ENCODE measurements at places on chromosomes 3 and 15.

- DNase-seq = no peak
Observed at GRCh38 chr15:77720173-77720572, 87.5 kb upstream of the LINGO1 start.

- DNase-seq = no peak
Observed at GRCh38 chr3:174618368-174619080, 240.6 kb upstream of the NAALADL2 start.

- no peak for DNase-seq
Observed at GRCh38 chr3:68958932-68959331, 26.6 kb upstream of the TAFA4 start.

GRCh38 chr3:139468399-139468798, 7.9 kb downstream of the RBP2 start:
- DNase-seq = no peak

- no peak for DNase-seq
Observed at GRCh38 chr15:98342911-98343310, 305.4 kb upstream of the IGF1R start.

DNA sequence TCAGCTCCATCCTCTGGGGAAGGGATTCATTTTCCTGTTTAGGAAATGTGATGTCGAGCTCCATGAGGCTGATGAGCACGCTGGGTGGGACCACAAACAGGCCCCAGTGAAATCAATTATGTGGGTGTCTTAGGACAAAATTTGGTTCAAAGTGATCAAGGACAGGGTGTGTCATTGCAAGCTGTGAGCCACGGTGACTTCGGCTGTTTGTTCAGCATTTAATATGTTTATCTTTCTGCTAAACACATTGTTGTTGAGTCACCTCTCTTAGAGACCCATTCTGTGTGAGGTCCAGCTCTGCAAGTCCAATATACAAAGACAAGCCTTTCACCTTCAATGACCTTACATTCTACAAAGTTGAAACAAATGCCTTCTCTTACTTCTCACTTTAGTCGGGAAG, 41.3 kb downstream of the SSR3 start:
- DNase-seq = no peak

DNA sequence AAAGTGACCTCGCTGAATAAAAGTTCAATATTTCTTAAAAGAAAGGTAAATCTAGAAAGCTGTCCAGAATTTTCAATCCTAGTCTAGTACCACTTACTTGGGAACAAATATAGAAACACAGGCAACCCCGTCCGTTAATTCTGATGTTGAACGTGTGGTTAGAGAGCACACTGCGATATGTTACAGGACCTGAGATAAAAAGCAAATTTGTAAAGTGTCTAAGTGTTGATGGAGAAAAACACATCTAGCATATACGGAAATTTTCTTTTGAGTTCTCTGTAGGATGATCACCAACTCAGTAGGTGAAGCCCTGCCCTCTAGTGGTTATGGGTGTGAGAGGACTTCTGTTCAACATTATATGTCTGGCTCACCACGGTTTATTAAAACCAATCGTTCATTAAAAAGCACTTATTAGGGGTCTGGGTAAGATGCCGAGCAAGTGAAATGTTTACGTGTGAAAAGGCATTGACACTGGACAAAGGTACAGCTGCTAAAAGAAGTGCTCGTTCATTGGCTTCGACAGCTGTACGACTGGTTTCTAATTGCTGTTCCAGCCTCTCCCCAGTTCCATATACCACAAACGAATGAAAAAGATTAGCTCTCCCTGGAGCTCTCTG, 1.0 kb upstream of the ATP2C1 start:
- DNase-seq = peak; percentile 93

DNA sequence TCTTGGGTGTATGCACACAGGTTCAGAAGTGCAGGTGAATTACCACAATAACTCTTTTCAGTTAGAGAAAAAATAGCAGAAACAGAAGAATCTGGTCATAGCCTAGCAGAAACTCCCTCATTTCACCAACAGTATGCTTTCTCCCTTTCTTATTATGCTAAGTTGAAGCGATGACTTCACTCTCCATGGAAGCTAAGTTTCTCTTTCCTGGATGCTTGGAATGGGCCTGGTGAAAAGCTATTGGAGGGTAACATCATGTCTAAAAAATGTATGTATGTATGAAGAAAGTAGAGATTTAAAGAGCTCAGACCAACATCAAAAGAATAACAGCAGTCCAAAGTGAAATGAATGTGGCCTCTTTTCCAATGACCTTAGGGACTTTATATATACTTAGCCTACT, 145.5 kb downstream of the TIGIT start:
- no peak for DNase-seq

GRCh38 chr15:39934397-39935071, 619 bp downstream of the EIF2AK4 start:
- DNase-seq = no peak

GRCh38 chr15:62624547-62625378, 417.8 kb upstream of the TPM1 start:
- DNase-seq = no peak

DNA sequence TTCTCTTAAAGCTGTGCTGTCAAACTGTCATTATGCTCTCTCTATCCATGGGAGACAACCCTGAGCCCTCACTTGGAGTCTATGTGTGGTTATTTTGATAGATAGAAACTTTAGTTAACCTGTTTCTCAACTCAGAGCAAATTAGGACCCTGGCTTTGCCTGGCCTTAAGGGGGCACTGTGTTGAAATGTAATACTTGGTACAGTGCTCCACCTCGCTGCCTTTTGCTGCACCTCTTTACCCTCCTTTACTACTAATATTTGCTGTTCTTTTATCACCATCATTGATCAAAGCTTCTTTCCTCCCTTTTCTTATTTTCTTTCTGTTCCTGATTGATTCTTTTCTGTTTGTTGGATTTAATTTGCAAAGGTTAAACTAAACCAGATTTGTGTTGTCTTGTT, 34.3 kb downstream of the STT3B start:
- no peak for DNase-seq

DNA sequence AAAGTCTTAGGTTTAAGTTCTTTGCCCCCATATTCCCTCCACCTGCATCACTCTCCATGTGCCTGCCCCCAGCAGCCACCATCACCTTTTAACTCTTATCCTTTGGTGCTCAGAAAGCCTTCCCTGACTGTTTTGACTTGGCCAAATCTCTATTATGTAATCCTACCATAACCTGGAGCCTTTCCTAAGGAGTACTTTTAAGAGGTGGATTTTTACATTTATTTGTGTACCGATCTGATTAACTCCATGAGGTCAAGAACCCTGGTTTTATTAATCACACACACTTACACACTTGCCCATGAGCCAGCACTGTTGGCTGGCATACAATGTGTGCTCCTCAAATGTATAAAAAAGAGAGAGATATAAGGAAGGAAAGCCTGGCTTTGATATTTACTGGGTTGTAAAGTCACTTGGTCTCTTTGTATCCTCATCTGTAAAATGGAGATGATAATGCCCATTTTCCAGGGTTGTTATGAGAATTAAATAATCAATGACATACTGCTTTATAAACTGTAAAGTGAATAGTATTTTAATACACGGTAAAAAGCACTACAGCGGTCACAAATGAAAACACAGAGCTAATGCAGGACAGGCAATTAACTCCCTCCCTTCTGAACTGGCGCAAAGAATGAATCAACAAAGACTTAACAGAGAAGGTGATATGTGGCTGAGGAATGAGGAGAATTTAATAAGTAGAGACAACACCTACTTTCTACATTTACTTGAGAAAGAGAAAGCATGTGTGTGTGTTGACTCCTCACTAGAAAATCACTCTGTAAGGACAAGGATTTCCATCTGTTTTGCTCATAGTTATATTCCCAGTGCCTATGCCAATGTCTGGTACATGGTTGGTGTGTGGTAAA, 45.4 kb downstream of the ATP13A4 start:
- peak; percentile 26 for DNase-seq

DNA sequence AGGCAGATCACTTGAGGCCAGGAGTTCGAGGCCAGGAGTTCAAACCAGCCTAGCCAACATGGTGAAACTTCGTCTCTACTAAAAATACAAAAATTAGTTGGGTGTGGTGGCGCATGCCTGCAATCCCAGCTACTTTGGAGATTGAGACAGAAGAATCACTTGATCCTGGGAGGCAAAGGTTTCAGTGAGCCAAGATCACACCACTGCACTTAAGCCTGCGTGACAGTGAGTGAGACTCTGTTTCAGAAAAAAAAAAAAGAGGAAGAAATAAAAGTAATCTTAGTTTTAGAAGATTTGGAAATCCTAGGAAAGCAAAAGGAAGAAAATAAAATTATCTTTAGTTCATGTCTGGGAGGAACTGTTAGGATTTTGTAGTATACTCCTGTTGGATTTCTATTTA, 77.2 kb downstream of the IL12A start:
- DNase-seq = no peak

GRCh38 chr3:184672977-184673870, 38.6 kb downstream of the MAGEF1 start:
- no peak for DNase-seq

DNA sequence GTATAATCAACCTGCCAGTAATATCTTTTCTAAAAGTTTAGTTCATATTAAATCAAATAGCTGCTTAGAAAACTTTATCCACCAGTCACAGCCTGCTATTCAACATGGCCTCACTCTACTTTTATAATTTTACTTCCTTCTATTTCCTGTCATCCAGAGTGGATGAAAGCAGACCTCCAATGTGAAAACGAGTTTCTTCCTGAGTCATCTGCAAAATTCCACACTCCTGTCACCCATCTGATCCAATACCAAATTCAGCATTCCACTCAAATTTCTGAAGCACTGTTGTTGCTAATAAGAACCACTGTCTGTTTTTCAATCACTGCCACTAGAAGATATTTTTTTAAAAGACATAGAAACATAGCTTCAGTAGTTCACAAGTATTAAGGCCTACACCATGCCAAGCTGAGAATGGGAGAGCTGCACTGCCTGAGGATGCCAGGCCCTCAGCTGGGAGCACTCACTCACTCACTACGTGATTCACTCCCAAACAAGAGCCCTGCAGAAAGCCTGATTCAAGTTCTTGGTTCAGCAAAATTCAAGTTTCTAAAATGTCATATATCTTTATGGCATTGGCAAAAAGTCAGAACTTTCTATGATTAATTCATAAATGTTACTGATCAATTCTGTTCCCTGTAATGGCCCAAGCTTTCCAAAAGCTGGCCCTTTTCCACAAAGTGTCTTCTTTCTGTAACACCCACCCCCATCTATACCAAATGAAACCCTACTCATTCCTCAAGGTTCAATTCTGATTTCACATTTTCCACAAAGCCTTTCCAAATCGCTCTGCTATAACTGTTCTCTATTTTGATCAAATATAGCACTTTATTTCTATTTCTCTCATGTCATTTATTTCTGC, 82.9 kb downstream of the FSIP1 start:
- DNase-seq = no peak

Measured in brain (organoid and tissue), 16 donors.